EH (cell line): ENCODE measurements at places on chromosomes 6 and 20.

GRCh38 chr6:1945235-1945832 is 300.1 kb downstream of the GMDS start:
- no peak for DNase-seq

- DNase-seq, result peak; percentile 99
Measured at GRCh38 chr6:26351544-26351953, 13.4 kb upstream of the BTN3A2 start.

GRCh38 chr6:43714311-43715055 is 26.9 kb upstream of the MRPS18A start:
- DNase-seq, result peak; percentile 37

DNA sequence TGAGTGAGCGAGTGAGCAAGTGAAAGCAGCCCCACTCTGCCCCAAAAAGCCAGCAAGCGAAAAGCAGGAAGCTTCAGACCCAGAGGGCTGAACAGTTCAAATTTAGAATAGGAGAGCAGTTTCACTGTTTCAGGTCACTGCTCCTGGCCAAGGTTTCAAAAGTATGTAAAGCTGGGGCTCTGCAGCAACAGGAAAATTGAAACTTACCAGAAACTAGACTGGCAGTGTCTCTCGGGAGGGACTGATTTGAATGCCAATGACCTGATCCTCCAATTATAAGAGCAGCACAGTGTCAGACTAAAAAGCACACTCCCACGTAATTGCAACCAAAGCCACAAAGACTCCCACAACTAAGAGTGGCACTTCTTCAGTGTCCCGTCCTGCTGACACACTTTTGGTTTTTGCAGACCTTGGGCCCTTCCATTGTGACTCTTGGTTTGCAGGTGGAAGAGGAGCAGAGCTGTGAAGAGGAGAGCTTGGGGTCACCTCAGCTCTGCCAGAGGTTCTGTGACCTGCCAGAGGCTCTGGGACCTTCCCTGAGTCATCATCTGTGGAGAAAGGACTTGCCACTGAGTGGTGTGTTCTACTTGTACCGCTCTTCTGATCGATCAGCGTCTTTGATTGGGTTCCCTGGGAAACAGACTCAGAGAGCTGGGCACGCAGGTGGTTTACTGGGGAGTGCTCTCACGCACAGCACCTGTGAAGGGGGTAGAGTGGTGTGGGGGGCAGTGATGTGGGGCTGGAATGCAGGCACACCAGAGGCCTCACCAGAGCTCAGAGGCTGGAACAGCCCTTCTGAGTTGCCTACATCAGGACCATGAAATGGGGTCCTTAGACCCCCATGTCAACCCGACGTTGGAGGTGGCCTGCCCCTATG is 52.7 kb upstream of the PTGIS start:
- no peak for DNase-seq

- no peak for DNase-seq
Measured at GRCh38 chr6:30047220-30047619, 13.8 kb upstream of the POLR1H start.

DNA sequence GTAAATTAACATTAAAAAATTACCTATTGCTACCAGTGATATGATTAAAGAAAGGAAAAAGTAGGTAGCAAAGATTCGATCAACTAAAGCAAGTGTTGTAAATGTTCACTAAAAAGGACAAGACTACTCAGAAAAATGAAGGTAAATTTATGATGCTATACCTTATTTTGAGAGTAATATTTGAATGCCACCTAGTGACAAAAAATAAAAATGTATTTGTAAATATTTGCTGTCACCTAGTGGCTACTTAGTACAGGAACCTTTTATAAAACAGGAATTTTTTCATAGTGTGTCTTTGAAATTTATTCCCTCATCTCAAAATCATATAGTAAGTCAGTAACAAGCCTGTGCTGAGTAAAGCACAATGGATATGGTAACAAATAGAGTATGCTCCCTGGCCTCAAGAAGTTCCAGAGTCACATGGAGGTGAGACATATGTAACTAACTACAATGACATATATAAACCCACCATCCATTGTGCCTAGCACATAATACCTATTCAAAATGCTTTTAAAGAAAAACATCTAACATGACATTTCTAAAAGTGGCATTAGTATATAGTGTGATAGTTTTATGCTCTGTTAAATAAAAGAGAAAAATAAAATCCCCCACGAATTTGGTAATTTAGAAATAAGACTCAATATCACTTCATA is 193.1 kb upstream of the SIM1 start:
- DNase-seq, result peak; percentile 31
